ENCODE measurements at places on chromosomes 13 and 19.
A peak's percentile ranks its signal among the peaks of the same experiment; 100 is the strongest.

GRCh38 chr19:8413629-8413995 lies 507 bp downstream of the MARCHF2 start:
- DNase-seq: peak; percentile 76

GRCh38 chr13:110230661-110231347 lies 76.2 kb downstream of the COL4A1 start:
- no peak for DNase-seq

GRCh38 chr13:104385404-104385803 lies 1319.2 kb upstream of the SLC10A2 start:
- DNase-seq: no peak

DNA sequence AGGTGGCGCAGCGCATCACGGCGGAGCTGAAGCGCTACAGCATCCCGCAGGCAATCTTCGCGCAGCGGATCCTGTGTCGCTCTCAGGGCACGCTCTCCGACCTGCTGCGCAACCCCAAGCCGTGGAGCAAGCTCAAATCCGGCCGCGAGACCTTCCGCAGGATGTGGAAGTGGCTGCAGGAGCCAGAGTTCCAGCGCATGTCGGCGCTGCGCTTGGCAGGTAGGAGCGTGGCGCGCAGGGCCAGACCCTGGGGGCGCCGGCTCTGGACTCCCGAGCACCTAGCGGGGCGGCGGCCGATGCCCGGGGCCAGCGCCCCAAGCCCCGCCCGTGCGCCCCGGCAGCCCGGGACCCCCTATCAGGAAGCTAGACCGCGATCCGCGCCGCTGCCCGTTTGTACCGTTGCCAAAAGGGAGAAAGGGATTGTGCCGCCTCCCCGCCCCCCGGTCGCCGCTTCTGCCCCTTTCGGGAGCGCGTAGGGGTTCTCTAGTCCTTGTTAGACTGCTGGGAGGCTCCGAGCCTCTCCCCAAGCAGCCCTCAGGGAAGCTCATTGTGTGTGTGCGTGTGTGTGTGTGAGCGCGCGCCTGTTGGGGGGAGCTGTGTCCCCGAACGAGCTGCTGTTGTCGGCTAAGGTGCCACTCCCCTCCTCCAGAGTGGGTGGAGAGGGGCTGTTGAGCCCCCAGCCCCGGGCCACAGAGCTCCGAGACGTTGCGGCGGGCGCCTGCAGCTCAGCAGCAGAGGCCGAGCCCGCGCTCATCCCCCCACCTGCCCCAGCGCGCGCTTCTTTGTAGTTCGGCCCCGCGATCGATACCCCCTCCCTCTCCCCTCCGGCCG lies 1.5 kb downstream of the ONECUT3 start:
- no peak for DNase-seq

Measured in suppressor macrophage (primary cell).